ENCODE measurements at places on chromosomes 7 and 10.

- DNase-seq, result peak; percentile 68
Measured at GRCh38 chr10:60314069-60314940, 75.4 kb downstream of the ANK3 start.

DNA sequence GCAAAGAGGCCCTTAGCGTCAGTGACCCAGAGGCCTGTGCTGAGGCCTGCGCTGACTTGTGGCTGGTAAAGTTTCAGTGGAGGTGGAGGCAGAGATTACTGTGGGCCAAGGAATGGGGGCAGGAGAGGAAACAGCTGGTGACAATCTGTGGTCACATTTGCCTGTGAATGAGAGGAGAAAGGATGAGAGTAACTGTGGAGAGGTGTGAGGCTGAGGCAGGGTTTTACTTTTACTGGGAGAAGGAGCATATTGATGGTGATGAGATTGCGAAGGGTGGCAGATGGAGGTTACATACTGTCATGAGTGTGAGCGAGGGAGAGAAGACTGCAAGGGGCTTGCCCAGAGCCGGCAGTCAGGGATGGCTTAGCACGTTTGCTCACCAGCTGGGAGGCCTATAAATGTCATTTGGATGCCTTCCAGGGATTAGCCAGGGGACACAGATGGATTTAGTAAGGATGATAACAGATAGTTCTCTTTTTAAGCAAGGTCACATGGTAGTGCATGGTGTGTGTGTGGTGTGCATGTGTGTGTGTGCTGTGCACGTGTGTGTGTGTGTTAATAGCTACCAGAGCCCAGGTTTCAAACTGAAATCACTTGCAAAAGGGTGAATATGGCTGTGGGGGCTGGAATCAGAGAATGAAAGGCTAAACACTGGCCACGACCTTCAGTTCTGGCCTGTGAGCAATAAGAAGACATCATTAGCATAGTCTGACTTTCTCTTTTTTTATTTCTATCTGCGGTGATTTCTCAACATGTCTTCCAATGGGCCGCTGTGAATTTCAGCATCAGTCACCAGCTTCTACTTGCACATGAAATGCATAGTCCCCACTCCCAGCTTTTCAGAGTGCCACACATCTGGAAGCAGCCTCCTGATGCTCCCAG, 291.5 kb upstream of the ZNF32 start:
- DNase-seq, result peak; percentile 50

DNA sequence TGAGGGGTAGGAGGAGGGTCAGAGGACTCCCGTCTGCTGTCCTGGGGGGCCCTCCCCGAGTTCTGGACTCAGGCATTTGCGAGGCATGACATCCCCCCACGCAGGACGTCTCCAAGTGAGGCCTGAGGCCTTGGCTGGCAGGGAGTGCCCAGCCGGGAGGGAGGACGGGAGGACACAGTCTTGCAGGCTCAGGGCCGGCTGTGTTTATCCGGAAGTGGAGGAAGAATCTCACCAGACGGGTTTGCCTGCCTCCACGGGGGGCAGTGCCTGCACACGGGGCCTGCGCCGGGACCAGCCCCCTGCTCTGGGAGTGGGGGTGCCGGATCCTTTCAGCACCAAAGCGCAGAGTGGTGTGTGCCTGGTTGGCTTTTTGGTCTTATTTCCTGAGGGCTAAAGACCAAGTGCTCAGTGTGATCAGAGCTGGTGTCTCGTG, 10.9 kb downstream of the PWWP2B start:
- peak; percentile 65 for DNase-seq

GRCh38 chr7:96355990-96356506, 34.1 kb upstream of the SLC25A13 start:
- no peak for DNase-seq

- DNase-seq, result no peak
Measured at GRCh38 chr7:70044064-70044463, 445.8 kb downstream of the AUTS2 start.

DNA sequence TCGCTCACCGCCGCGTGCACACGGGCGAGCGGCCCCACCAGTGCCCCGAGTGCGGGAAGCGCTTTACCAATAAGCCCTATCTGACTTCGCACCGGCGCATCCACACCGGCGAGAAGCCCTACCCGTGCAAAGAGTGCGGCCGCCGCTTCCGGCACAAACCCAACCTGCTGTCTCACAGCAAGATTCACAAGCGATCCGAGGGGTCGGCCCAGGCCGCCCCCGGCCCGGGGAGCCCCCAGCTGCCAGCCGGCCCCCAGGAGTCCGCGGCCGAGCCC, 3.3 kb downstream of the REPIN1 start:
- no peak for DNase-seq

- no peak for DNase-seq
Measured at GRCh38 chr7:139710036-139710435, 67.8 kb downstream of the HIPK2 start.

DNA sequence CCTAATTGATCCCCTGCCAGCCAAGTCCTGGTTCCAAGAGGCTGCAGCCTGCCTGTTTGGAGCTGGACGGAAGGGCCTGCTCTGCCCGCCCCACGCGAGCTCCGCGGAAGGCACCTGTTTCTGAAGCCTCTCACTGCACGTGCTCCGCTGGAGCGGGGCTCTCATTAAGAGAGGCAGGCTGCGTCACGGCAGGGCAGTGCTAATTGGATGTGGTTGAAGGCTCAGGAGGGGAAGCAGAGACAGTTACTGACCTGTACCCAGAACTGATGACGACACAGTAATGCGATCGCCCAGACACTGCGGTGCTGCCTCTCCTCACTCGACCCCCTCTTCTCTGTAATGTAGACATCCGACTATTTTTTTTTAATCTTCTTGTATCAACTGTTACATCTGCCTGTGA, 411.1 kb upstream of the MGMT start:
- DNase-seq, result no peak

GRCh38 chr10:3237530-3237929, 64.9 kb upstream of the PITRM1 start:
- no peak for DNase-seq

GRCh38 chr7:50528266-50529092, 36.7 kb downstream of the DDC start:
- DNase-seq, result no peak
